ENCODE measurements at places on chromosomes 6 and 20.

DNA sequence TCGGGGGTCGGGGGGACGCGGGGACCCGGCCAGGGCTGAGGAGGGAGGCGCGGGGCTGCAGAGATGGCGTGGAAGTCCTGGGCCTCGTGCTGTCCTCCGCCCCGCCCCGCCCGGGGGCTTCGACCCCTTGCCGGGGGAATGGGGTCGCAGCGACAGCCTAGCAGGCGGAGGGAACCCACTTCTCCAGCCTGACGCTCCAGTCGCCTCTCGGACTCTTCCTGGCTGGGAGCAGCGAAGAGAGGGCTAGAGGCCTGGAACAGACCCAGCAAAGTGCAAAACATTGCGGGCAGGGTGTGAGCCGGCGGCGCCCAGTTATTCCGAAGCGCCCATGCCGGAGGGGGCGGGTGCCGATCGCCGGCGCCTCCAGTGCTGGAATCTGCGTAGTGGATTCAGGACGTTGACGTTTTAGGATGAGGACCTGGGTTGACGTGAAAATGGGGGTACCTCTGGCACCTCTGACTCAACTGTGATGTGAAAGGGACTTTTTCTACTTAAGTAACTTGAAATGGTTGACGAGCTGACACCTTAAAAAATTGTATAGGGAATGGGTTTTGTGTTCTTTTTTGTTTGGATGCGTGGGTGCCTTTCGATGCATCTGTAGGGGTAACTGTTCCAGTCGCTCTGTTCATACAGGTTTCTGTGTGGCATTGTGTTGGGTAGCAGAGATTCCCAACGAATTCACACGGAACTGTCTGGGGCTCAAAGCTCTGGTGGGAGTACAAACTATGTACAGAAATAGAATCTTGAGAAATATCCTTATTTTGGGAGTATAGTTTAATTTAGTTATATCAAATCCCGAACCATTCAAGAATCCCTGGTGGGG lies 1.4 kb downstream of the SLC35F1 start:
- no peak for DNase-seq

DNA sequence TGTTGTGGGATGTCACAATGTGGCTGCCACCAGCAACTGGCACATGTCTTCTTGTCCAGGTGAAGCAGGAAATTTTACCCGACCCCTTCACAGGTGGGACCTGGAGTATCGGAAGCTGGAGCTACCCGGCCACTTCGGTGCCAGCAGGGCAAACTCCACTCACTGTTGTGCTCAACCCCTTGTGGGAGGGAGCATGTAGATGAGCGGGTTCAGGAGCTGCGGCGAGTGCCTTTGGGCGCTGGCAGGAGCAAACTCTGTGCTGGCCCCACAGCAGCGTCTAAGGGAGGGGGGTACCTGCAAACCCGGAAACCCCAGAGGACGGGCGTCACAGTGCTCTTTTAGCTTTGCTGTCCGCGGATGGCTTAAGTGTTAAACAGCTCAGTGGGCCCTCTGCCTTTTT lies 20.7 kb upstream of the SULF2 start:
- DNase-seq, result no peak

DNA sequence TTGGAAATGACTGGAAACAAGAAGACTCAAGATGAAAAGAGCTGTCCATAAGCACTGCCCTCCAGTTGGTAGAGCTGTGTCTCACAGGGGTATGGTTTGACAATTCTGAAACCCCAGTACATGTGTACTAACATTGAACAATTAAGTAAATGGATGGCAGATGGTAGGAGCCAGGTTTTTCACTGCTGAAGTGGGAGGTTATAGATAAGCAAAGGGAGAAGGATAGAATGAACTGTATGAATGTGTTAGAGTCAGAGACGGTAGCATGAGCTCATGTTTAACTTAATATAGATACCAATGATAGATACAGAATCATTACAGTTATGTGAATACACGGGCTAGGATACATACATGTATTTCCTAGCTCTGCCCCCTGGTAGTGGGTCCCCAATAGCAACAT lies 95.0 kb upstream of the SIRPA start:
- DNase-seq, result no peak

DNA sequence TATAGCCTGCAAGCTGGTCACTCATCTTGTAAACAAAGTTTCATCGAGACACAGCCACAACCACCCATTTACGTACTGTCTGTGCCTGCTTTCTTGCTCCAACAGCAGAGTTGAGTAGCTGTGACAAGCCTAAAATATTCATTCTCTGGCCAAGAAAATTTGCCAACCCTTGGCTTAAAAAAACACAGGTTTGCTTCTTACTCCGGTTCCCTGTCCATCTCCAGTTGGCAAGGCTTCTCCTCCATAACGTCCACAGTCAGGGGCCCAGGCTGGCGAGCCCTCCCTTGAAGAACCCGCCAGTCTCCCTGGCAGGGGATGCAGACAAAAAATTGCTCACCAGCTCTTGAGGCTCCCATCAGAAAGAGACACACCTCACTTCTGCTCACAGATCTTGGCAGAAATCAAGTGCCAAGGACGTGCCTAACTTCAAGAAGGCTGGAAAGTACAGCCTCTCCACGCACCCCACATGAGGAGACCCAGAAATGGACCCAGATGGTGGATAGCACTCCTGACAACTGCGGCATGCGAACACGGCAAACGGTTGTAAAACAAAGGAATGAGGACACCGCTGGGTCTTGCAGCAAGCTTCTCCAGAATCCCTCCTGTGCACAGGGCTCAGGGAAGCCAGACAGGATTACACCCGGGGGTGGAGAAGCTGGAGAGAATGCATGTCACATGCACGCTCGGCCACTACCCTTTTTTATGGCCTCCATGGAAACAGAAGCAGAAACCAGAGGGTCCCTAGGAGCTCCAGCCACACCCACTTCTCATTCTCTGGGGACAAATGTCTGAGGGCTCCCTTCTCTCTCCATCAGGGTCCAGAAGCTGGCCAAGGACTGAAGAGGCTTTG lies 59.8 kb upstream of the SIRPA start:
- no peak for DNase-seq

GRCh38 chr6:84779380-84779779 lies 15.0 kb upstream of the TBX18 start:
- no peak for DNase-seq

DNA sequence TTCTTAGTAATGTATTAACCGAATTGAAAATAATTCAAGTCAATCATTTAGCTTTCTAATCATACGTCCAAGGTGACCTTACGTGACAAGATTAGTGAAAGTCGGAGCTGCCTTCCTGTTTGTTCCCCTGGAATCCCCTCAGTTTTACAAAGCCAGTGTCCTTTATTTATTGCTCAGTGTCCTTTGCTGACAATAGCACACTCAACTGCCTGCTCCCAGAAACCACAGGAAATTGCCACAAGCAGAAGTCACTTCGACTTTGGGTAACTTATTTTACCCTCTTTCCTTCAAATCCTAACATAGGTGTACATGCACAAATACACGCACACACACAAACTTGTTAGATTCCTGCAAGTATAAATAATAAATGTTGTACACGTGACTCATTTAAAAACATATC lies 1167.7 kb upstream of the ADGRB3 start:
- DNase-seq, result no peak

- DNase-seq, result no peak
Measured at GRCh38 chr20:2455771-2456497, 14.7 kb downstream of the SNRPB start.

DNA sequence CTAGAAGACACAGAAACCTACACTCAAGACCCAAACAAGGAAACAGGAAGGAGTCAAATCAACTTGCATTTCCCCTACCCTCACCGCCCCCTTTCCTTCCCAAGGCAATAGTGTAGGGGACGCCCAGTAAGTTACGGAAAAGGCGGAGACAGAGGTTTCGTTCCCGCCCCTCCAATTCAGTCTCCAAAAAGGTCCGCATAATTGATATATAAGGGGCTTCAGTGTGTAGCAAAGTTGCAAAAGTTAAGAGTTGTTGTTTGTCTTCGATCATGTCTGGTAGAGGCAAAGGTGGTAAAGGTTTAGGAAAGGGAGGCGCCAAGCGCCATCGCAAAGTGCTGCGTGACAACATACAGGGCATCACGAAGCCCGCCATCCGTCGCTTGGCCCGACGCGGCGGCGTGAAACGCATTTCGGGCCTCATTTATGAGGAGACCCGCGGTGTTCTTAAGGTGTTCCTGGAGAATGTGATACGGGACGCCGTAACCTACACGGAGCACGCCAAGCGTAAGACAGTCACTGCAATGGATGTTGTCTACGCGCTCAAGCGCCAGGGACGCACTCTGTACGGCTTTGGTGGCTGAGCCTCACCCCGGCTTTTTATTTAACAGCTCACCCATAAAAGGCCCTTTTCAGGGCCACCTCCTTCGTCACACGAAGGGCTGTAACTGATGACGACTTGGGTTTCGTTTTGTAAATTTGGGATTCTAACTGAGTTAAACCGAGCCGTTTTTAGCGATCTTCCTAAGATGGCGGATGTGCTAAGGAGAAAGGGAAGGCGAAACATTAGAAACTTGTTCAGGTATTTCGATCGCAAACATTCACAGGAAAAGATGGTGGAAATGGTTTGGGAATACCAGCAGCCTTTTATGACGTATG lies 124.6 kb upstream of the BTN3A2 start:
- peak; percentile 73 for DNase-seq

DNA sequence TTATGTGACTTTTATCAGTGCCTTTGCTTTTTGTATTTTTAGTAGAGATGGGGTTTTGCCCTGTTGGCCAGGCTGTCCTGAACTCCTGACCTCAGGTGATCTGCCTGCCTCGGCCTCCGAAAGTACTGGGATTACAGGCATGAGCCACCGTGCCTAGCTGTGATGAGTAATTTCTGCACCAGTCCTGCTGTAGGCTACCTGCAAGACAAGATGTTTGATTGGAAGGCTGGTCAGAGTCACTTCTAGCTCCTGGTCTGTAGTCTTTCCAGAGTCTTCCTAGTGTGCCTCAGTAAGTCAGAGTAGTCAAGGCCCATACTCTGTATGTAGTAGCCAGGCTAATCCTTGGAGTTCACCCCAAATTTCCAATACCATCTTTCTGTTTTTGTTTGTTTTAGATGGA lies 8.9 kb downstream of the TIAM2 start:
- no peak for DNase-seq

GRCh38 chr6:41503827-41504465 lies 42.2 kb upstream of the FOXP4 start:
- peak; percentile 63 for DNase-seq

DNA sequence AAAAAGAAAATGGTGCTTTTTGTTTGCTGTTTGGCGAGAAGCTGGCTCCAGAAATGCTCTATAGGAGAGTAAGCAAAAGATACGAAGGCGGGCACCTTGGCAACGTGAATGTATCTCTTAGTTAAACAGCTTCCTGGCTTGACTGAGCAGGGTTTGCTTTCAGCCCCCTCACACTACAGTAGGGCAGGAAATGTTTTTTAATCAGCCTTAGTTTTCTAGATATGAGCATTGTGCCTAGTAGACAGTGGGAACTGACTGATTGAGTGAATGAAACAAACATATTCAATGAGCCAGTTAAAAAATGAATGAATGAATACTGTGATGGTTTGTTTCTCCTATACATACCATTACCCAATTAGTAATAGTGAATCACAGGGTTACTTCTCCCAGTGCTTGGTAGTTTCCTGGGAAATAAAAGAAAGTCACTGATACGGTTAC lies 19.9 kb downstream of the CAP2 start:
- DNase-seq, result no peak

GRCh38 chr20:3209257-3209945 lies at the start of gene ITPA:
ITPA (plus strand) TSS chr20:3209498; CDS start chr20:3209552, 54 bp downstream.
- DNase-seq, result peak; percentile 86

DNA sequence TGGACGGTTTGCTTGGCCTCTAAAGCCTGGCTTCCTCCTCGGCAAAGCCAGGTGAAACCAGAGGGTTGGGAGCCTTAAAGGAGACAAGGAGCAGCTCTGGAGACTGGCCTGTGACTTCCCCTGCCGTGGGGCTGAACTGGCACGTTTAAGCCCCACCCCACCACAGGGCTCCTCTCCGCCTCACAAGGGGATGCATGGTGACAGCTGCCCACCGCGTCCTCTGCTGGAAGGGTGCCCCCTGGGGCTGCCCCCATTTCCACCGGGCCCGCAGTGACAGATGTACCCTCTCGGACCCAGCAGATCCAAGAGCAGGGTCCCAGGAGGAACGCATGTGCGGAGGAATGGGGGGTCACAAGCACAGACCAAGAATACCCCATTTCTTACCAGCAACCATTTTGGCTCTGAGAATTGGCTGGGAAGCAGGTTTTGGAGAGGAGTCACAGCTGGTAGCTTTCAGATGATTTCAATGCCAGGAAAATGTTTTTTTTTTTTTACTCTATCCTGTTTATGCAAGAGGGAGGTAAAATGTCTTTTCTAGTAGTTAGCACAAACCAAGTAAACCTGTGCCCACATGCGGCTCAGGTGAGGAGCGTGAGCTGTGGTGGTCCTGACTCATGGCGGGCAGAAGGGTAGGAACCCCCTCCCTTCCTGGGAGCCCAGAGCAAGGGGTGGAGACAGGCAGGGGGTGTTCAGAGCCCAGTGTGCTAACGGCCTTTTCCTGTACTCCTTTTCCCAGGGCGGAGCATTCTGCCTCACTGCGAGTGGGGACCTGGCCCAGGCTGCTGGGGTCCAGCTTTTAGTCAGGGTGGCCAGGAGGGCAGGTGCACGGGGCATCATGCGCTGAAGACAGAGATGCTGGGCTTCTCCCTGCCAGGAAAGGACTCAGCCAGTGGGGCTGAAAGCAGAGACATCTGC lies 33.0 kb downstream of the FRMD1 start:
- no peak for DNase-seq

- no peak for DNase-seq
Measured at GRCh38 chr6:21836772-21837425, 243.3 kb downstream of the SOX4 start.

DNA sequence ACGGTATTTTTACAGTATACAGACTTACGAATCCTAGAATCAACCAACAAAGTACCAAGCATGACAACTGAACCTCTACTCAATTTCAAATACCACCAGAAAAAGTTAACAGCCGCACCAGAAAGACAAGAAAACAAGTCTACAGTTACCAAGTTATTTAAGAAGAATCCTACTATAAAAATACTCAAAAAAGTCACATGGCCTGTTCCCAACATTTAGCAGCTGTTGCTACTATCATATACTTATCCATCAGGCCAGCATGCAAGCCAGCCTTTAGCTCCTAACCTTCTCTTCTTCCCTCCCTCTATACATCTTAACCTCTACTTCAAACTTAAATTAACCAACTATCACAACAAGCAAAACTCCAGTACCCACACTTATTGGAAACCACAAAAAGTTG lies 1.9 kb downstream of the SYNCRIP start:
- DNase-seq, result no peak

- DNase-seq, result no peak
Measured at GRCh38 chr20:63132131-63132714, 83.7 kb downstream of the YTHDF1 start.

- DNase-seq, result no peak
Measured at GRCh38 chr6:158754738-158755137, 64.4 kb downstream of the EZR start.

GRCh38 chr6:6256886-6257285 lies 63.6 kb downstream of the F13A1 start:
- DNase-seq, result no peak

DNA sequence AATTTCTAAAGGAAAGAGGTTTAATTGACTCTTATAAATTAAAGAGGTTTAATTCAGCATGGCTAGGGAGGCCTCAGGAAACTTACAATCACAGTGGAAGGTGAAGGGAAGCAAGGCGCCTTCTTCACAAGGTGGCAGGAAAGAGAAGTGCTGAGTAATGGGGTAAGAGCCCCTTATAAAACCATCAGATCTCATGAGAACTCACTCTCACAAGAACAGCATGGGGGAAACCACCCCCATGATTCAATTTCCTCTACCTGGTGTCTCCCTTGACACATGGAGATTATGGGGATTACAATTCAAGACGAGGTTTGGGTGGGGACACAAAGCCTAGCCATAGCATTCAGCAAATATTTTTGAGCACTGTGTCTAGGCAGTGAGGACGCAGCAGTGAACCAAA lies 3.9 kb upstream of the IPCEF1 start:
- DNase-seq, result no peak
